ENCODE measurements at places on chromosomes 3 and 15.

DNA sequence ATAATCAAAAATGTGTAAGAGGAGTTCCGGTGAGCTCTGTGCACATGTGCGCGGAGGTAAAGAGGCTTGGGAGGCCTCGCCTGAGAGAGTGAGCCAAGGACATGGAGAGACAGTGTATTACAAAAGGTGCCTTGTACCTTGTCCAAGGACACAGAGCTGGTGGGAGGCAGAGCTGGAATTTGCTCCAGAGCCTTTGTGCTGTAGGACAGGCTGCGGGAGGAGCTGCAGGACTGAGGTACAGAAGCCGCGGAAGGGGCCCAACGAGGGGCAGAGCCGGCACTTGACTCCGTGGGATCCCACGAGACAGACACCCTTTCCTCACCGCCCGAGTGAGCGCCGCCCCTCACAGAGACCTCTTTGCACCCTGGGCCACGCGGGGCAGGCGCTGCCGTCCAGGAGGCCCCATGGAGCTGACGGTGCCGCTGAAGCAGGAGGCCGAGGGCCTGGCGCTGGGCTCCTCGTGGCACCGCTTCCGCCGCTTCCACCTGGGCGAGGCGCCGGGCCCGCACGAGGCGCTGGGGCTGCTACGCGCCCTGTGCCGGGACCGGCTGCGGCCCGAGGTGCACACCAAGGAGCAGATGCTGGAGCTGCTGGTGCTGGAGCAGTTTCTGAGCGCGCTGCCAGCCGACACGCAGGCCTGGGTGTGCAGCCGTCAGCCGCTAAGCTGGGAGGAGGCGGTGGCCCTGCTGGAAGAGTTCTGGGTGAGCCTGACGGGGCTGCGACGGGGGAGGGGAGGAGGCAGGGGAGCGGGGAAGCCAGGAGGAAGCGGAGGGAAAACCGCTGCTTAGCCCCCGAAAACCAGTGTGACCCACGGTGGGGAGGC is 68.7 kb downstream of the SLTM start:
- no peak for DNase-seq

DNA sequence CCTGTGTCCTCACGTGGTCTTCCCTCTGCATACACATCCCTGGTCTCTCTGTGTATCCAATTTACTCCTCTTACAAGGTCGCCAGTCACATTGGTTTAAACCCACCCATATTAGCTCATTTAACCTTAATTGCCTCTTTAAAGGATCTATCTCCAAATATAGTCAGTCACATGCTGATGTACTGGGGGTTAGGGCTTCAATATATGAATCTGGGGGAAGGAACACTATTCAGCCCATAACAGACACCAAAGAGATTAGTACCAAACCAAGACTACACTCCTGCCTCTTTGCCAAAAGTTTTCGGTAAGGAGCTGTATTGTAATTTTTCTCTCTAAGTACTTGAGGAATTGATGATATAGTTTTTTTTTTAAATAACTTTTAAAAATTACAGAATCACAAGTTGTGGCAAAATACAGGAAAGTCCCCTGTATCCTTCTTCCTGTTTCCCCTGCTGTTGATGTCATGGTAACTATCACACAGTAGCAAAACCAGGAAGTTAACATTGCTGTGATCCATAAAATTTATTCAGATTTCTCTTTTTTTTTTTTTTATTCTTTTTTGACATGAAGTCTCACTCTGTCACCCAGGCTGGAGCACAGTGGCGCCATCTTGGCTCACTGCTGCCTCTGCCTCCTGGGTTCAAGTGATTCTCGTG is 67.8 kb downstream of the SLCO3A1 start:
- DNase-seq: no peak

- no peak for DNase-seq
Observed at GRCh38 chr3:9061634-9062033, 98.4 kb upstream of the RAD18 start.

DNA sequence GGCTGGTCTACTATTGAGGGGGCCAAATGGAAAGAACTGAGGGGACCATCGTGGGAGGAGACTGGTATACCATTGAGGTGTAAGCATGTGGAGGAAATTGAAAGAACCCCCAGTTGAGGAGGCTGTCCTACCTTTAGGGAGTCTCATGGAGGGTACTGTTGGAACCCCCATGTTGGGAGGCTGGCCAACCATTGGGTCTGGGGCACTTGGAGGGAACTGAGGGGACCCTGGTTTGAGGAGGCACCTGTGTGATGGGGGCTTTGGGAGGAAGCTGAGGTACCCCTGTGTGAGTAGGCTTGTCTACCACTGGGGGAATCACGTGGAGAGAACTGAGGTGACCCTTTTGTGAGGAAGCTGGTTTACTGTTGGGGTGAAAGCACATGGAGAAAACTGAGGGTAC is 157.5 kb downstream of the FBLN2 start:
- no peak for DNase-seq

GRCh38 chr15:48325400-48325799 is 5.8 kb upstream of the DUT start:
- DNase-seq: no peak

DNA sequence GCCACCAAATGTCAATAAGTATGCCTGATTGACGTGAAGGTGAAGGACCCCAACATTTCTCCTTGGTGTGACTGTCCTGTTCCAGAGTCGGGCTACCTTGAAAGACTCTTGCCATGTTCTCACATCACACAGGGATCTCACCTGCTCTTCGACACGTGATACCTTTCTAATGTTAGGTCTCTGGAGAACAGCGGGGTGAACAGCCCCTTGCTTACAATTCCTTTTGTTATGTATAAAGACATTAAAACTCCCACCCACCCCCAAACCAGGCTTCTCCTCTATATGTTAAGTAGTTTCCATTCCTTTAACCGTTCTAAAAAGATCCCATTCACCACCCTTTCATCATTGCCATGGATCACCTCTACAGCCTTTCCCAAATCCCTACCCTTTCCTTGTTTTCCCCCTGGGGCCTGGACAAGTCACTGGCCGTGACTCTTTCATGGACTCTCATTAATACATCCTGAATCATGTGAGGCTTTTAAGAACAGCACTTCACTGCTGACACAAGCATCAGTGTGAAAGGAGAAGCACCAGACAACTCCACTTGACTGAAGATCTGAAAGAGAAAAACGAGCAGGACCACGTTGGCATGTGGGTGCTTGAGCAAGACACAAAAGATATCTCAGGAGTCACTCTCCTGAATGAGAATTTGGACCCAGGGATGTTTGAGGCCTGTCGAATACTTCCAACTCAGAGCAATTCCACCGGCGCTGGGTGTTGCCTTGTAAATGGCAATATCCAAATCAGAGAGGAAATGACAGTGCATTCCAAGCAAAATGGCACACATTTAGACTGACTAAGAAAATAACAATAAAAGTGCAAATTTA is 115.0 kb downstream of the FOXP1 start:
- DNase-seq: no peak

DNA sequence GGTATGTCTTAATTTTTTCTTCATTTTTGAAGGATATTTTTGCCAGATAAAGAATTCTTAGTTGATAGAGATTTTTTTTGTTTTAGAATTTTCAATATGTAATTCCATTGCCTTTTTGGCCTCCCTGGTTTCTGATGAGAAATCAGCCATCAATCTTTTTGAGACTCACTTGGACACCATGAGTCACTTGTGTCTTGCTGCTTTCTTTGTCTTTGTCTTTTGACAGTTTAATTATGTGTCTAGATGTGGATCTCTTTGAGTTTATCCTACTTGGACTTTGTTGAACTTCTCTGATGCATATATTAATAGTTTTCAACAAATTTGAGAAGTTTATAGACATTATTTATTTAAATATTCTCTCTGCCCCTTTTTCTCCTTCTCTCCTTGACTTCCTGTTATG is 34.7 kb upstream of the AQP9 start:
- no peak for DNase-seq

DNA sequence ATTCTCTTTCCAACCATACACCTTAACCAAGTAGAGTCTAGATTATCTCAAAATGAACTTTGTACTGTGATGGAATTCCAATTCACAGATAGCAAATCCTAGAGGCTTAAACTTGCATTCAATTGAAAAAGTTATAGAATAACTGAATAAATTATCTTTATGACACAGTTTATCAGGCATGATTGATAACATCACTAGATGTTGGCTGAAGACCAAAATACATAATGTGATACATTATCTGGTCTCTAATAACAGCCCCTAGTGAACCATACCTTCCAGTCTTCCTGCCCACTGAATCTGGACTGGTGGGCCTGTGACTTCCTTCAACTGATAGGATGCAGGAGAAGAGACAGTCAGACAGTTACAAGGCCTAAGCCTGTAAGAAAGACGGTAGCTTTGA is 165.2 kb upstream of the CMC1 start:
- DNase-seq: no peak

DNA sequence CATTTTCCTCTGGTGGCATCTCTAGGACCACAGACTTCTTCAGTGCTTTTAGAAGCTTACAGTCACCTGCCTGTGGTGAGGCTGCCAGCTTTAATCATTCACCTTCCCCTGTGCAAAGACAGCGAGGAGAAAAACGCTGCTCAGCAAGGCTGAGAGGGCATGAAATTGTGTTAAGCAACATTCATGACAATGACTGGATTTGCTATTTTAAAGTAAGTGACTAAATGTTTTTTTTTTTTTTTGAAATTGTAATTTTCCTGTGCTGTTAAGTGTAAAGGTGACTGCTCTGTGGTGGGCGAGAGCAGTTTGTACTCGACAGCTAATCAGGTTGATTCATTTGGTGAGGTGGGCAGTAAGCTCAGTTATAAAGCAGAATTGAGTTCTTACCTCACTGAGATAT is 240.4 kb downstream of the NSUN3 start:
- no peak for DNase-seq

GRCh38 chr3:55292360-55292759 is 194.7 kb downstream of the WNT5A start:
- no peak for DNase-seq

- no peak for DNase-seq
Observed at GRCh38 chr3:159830523-159831154, 158.0 kb upstream of the IL12A start.

- no peak for DNase-seq
Observed at GRCh38 chr3:189756582-189757078, 125.4 kb downstream of the TP63 start.

DNA sequence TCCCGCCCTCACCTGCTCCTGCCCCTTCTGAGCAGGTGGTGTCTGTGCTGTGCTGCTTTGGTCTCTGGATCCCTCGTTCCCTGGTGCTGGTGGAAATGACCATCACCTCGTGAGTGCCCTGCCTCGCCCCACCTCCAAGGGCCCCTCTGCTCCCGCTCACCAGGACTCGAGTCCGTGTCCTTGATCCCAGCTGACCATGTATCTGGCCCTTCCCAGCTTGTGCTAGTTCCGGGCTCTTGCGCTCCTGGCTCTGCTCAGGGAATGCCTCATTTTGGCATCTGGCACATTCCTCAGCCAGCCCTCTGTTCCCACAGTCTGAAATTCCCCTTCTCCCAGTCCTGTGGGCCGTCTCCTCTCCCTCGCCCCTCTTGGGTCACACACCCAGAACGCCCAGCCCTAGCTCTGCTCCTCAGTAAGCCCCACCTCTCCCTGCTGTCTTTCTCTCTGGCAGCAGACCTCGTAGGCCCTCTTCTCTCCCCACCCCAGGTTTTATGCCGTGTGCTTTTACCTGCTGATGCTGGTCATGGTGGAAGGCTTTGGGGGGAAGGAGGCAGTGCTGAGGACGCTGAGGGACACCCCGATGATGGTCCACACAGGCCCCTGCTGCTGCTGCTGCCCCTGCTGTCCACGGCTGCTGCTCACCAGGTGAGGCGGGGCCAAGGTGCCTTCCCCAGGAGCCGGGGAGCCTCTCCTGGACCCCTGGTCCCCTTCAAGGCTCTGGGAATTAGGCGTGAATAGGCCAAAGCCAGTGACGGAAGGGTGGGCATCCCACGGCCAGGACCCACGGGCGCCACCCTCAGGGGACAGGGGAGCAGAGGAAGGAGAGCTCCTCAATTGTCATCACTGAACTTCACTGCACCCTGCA is 11.5 kb downstream of the SLC51A start:
- DNase-seq: no peak

- no peak for DNase-seq
Observed at GRCh38 chr3:196620161-196620604, 19.3 kb upstream of the NRROS start.

DNA sequence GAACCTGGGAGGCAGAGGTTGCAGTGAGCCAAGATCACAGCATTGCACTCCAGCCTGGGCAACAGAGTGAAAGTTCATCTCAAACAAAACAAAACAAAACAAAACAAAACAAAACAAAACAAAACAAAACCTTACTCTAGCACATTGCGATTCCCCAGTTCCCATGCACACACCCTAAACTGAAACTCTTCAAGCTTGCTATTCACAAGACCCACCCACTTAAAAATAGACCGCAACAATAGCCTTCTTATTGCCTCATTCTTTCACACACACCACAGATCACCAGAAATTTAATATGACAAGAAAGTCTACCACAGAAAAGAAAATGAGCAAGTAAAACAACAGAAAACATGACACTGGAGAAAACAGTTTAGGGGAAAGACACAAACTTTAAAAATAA is 598.4 kb downstream of the FHIT start:
- no peak for DNase-seq

- DNase-seq: no peak
Observed at GRCh38 chr3:32413845-32414521, 22.3 kb downstream of the CMTM7 start.

DNA sequence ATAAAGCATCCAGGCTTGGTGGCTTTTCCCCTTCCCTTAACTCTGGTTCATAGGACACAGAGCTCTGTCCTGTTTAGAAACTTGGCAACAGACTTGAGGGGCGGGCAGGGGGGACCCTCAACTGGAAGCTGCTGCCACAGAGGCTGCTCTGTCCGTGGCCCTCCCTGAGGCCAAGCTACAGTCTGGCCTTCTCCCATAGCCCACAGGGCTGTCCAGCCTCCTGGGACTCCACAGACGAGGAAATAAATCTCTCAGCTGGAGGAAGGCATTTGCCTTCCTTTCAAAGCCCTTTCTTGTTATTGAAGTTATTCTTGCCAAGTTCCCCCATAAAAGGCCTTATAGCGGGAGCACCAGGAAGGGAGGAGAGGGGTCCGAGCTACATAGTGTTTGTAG is 248.8 kb upstream of the TPM1 start:
- no peak for DNase-seq

- no peak for DNase-seq
Observed at GRCh38 chr15:100818927-100819326, 60.7 kb upstream of the ALDH1A3 start.

DNA sequence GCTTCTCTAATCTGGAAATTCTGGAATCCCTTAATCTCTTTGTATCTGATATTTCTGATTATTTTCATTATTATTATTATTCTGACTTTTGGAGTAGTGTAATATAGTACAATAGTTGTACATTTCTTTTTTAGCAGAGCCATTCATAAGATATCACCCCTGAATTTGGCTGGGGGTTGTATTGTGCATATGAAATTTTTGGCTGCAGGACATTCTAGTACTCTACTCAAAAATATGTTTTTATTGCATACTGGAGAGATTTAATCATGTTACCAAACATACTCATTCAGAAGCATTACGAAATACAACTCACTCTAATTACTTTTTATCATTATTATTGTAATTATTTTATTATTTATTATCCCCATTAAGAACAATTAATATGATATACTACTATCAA is 589.7 kb upstream of the KCNMB2 start:
- no peak for DNase-seq

GRCh38 chr3:30356866-30357753 is 249.3 kb upstream of the TGFBR2 start:
- DNase-seq: no peak

GRCh38 chr3:50169858-50170257 is 14.7 kb downstream of the SEMA3F start:
- DNase-seq: no peak

Measured in GM12892 (cell line).